Eye (tissue), 1 donor: ENCODE measurements at places on chromosomes 3 and 15.

DNA sequence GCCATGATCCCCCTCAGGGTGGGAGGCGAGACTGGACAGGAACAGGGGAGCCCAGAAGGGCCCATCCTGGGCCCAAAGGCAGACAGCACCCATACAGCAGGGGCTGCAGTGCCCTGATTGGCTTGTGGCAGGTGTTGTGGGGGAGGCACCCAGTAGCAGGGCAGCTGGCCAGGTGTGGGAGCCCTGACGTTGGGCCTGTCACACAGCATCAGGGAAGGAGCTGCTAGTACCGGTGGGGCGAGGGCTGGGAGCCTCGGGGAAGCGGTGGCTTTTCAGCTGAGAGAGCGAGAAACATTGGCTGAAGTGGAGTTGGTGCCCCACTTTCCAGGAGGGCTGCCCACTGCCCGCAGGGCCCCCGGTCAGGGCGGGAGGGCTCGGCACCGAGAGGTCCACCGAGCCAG lies 19.7 kb upstream of the CYP11A1 start:
- no peak for DNase-seq

DNA sequence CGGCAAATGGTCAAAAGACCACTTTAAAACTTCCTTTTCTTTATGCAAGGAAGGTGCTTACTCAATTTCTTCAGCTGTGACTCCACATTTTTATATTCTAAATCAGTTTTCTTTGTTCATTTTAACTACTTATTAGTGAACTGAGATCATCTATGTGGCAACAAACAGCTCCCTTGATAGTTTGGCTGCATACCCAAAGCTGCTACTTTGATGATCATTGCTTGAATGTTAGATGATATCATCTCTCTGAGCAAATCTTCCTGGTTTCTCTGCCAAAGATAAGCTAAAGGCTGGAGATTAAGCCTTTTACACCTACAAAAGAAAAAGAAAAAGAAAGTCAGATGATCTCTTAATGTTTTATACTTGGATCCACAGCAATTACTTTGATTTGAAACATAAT lies 95.5 kb downstream of the DPH6 start:
- DNase-seq: no peak

- DNase-seq: no peak
Measured at GRCh38 chr15:89770041-89770440, 6.1 kb upstream of the MESP2 start.

DNA sequence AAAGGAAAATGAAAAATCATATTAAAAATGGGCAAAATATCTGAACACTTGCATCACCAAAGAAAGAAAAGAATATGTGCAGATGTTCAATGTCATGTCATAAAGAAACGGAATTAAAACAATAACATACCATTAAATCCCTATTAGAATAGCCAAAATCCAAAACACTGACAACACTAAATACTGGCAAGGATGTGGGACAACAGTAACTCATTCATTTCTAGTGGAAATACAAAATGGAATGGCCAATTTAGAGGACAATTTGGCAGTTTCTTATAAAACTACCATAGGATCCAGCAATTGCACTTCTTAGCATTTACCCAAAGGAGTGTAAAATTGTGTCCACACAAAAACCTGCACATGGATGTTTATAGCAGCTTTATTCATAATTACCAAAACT lies 542.5 kb upstream of the UBE2E2 start:
- DNase-seq: no peak

- no peak for DNase-seq
Measured at GRCh38 chr15:62579842-62580241, 414.8 kb upstream of the C2CD4B start.

GRCh38 chr3:62248734-62249483 lies 124.4 kb downstream of the FEZF2 start:
- DNase-seq: peak; percentile 28

DNA sequence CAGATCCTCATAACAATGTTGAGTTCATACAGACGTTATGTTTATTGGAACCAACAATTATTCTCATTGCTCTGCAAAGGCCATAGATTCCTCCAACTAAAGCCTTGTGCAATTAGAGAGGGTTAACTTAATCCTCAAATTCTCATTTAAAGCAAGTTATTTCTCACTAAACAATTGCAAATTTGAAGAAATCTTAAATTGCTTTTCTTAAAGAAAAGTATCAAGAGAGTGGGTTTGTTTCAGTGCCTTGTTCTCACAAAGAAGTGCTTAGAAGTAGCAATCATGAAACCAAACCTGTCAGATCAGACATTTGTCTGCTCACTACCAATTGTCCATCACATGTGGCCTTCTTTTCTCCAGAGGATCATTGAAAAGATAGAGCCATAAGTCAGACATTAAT lies 124.8 kb downstream of the KCNH8 start:
- DNase-seq: no peak

- no peak for DNase-seq
Measured at GRCh38 chr3:59001675-59002074, 48.1 kb downstream of the CFAP20DC start.

GRCh38 chr15:72197460-72198355 lies at the start of gene GRAMD2A:
Gene GRAMD2A (minus strand): TSS chr15:72197787.
- DNase-seq: peak; percentile 51

DNA sequence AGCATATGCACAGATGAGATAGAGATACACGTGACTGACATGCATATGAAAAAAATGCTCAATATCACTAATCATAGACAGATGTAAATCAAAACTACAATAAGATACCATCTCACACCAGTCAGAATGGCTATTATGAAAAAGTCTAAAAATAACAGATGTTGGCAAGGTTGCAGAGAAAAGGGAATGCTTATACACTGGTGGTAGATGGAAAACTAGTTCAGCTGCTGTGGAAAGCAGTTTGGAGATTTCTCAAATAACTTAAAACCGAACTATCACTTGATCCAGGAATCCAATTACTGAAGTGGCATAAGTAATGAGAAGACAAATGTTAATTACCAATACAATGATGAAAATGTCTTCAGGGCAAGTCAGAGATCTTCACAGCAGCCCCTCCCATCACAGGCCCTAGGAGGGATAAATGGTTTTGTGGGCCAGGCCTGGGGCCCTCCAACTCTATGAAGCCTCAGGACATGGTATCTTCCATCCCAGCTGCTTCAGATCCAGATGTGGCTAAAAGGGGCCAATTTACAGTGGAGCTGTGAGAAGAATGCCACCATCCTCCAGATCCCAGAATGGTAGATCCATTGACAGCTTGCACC lies 71.4 kb upstream of the PLSCR4 start:
- no peak for DNase-seq

GRCh38 chr3:182837855-182838454 lies 44.7 kb downstream of the ATP11B start:
- DNase-seq: peak; percentile 12

GRCh38 chr3:14538451-14539088 lies 1.6 kb downstream of the GRIP2 start:
- no peak for DNase-seq

GRCh38 chr3:143795874-143796273 lies 52.4 kb downstream of the SLC9A9 start:
- DNase-seq: no peak

GRCh38 chr3:63328365-63328764 lies 50.3 kb downstream of the SYNPR start:
- peak; percentile 9 for DNase-seq

- DNase-seq: no peak
Measured at GRCh38 chr3:27533261-27533607, 49.0 kb upstream of the SLC4A7 start.

- DNase-seq: peak; percentile 64
Measured at GRCh38 chr15:72271895-72272212, 500 bp downstream of the PARP6 start.

DNA sequence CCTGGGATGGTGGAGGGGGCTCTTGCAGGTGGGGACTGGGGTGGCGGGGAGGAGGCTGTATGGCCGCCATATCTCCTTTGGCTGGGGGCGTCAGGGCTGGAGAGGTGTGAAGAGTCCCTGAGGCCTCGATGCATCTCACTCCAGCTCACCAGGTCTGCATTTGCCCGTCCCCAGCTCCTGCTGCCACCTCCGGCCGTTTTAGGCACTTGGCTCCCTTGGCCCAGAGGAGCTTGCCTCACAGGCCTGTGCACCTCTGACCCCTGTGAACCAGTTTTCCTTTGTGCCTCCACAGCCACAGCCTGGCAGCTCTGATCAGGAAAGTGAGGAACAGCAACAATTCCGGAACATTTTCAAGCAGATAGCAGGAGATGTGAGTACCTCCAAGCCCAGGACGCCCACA lies 49.7 kb downstream of the CAPN3 start:
- no peak for DNase-seq

- peak; percentile 60 for DNase-seq
Measured at GRCh38 chr3:23183731-23184130, 19.4 kb upstream of the UBE2E2 start.

DNA sequence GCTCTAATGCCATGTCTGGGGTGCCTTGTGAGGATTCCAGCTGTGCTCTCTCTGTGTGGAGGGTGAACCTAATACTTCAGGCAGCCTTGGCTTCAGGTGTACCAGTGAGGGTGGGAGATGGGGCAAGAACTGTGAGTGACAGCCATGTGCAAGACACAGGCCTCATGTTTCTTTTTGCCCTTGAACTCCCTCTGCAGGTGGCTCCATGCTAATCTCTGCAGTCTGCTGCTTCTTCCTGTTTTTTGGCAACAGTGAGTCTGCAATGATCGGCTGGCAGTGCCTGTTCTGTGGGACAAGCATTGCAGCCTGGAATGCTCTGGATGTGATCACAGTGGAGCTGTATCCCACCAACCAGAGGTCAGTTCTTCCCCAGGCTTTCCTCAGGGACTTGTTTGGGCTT lies 189.3 kb downstream of the SV2B start:
- DNase-seq: no peak
